ENCODE measurements at places on chromosomes 7 and 10.

DNA sequence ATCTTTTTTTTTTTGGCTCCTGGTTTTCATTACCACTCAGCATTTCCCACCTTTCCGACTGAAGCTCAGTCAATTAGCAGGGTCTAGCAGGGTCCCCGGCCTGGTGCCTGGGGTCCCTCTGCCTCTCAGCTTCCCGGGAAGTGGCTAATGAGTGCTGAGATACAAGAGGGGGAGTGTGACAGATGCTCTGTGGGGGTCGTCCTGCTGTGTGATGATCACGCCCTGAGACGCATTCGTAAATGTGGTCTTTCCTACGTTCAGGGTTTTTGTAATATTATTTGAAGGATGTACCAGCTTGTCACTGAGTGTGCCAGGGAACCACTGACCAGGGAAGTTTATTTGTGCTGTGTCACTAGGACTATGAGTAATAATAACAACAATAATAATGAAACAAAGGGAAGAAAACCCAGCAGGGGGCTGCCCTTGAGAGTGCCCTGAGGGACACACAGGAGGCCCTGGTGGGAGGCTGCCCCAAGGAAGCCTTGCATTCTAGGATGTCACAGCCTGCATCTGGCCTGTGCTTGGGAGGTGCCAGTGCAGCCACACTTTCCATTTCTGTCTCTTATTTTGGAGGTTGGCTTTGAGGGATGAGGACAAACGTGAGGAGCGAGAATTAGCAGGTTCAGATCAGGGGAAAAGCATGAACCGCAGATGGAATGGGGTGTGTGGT is 337.8 kb downstream of the ADARB2 start:
- no peak for DNase-seq

GRCh38 chr10:101014230-101014884 is 14.7 kb downstream of the LZTS2 start:
- DNase-seq: no peak

GRCh38 chr7:98420966-98421612 is 20.2 kb upstream of the BAIAP2L1 start:
- no peak for DNase-seq

DNA sequence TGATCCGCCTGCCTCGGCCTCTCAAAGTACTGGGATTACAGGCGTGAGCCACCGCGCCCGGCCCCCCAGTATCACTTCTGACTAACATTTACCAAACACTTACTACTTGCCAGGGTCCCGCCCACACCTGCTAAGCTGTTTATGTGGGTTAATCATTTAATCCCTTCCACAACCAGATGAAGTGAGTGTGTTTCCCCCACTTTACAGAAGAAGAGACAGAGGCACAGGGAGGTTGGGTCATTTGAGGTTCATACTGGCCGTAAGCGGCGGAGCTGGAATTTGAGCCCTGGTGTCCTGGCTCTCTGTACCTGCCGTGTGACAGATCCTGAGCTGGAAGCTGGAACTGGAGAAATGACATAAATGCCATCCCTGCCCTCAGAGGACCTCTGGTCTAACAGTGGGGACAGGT is 15.1 kb upstream of the VPS37D start:
- no peak for DNase-seq

GRCh38 chr7:30255064-30255769 is 29.2 kb upstream of the ZNRF2 start:
- no peak for DNase-seq

- DNase-seq: no peak
Observed at GRCh38 chr10:55782181-55782580, 578.9 kb downstream of the ZWINT start.

GRCh38 chr7:94418851-94419250 is 24.2 kb downstream of the COL1A2 start:
- DNase-seq: no peak

DNA sequence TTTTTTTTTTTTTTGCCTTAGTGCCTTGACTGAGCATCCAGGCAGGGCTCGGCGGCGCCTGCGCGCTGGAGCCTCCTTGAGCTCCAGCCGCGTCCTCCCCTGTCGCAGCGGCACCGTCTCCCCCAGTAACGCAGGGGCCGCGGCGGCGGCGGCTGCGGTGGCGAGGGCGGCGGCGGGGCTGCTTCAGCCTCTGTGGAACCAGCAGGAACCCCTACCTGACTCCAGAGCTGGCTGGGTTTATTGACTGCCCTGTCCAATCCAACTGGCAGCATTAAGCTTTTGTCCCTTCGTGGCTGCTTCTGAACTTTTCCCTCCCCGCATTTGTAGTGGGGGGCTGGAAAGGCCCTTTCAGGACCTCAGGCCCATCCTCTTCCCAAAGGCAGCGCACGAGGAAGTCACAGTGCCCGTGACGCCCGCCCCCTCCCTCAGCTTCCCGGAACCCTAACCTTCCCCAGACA is at the start of gene GPR85:
Gene GPR85 (minus strand): TSS at position 397 of the 458 bp plus-strand sequence. CDS start 2,106 bp downstream, outside the sequence.
- no peak for DNase-seq

GRCh38 chr10:118781541-118781940 is 26.8 kb upstream of the CACUL1 start:
- DNase-seq: no peak

GRCh38 chr10:117886766-117887165 is 160.0 kb downstream of the RAB11FIP2 start:
- no peak for DNase-seq

- no peak for DNase-seq
Observed at GRCh38 chr7:80807166-80807900, 111.5 kb downstream of the SEMA3C start.

DNA sequence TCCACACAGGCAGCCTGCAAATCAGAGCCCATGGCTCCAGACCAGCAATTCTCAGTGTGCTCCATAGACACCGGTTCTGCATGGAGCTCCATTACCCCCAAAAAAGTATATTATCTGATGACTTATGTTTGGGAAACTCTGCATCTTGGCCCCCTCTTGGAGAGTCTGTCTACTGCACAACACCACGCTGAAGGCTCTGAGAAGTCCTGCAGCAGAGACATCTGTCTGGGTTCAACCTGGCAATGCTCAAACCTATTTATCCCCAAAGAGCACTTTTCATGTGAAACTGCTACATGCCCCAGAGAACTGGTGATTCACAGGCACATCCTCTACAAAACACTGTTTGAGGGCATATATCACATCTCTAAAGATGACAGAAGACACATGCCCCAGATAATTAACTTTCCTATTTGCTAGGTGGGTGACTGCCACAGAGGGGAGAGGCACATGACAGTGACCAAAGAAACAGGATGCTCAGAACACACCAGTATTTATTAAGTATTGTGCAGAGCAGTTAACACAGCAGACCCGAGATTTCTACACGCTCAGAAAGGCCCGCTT is 83.8 kb downstream of the DLG5 start:
- DNase-seq: no peak

DNA sequence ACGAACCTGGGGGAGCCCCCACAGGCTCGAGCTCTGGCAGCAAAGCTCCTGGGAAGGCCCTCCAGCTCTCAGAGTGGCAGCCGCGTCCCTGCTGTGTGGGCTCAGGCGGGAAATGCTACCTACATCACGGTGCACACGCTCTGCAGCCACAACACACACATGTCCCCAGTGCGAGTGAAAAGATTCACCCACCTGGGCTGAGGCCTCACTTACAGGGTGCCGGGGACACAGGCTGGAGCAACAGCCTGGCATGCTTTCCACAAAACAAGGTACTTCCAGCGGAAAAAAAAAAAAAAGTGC is 410.4 kb upstream of the FOXK1 start:
- DNase-seq: no peak

GRCh38 chr7:46229409-46229808 is 308.3 kb upstream of the IGFBP3 start:
- DNase-seq: no peak

GRCh38 chr10:74748468-74749031 is 77.8 kb upstream of the KAT6B start:
- no peak for DNase-seq

GRCh38 chr7:1611708-1612241 is 41.9 kb upstream of the PSMG3 start:
- DNase-seq: no peak

DNA sequence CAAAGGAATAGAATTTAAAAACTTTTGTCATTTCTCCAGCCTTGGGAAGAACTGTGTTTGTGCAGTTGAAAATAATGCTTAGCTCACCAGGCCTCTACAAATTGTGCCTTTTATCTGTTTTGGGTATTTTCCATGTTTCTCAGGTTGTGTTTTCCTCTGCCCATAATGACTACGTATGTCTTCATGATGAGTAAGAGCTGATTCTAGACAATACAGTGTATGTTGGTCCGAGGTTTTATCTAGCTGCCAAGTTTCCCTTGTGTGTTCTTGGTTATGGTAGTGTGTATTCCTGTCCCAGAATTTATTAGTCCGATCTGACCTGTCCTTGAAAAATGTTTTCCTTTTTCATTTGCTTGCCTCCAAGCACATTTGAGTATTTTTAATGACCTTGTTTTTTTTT is 83.7 kb upstream of the GLCCI1 start:
- DNase-seq: no peak

GRCh38 chr10:43294892-43295291 is 28.0 kb upstream of the RASGEF1A start:
- DNase-seq: no peak

- DNase-seq: no peak
Observed at GRCh38 chr10:78779339-78779955, 289.3 kb upstream of the ZMIZ1 start.

DNA sequence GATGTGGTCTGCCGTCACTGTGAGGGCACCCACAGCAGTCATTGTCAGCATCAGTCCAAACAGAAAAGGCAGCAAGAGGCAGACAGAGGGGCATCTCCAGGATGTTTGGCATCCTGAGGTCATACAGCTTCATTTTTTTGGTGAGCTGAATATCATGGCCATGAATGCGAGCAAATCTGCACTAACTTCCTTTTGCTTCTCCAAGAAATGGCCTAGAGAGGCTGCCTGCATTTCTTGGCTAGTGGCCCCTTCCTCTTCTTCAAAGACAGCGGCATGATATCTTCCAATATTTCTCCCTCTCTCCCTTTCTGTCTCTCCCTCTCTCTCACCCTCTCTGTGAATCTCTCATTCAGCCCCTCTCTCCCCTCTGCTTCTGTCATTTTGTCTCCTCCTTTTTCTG is 24.8 kb downstream of the FKBP6 start:
- no peak for DNase-seq

DNA sequence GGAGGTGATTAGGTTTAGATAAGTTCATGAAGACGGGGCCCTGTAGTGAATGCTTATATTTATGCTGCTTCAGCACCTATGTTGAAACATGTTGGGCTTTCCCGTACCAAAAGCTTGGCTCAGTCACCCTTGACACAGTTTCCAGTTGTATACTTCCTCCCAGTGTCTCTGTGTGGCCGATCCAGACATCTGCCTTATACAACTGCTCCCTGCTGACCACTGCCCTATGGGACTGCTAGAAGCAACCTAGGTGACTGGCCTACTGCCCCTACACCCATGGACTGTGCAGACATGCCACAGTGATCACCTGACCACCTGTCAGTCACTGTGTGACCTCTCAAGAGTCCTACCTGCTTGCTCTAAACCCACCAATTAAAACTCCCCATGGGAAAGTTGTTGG is 22.6 kb upstream of the TSPAN13 start:
- no peak for DNase-seq

DNA sequence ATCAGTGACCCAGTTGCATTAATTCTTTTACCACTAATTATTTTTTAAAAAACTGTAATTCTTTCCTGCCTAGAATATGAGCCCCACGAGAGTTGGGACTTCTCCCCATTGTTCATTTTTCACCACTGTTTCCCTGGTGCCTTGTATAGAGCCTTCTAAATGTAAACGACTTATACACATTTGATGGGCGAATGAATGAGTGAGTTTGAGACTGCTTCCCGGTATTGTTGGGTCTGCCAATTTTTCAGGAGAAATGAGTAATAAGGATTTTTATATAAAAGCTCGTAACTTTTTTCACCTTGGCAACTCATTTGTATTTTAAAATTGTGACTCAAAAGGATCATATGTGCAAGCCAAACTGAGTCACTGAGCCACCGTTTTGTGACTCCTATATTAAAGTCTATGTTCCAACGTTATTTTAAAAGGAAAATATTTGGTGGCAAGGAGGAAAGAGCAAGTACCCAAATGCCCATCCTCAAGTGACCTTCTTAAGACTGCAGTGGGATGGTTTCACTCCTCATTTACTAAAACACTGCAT is 621.3 kb downstream of the KCNMA1 start:
- no peak for DNase-seq

DNA sequence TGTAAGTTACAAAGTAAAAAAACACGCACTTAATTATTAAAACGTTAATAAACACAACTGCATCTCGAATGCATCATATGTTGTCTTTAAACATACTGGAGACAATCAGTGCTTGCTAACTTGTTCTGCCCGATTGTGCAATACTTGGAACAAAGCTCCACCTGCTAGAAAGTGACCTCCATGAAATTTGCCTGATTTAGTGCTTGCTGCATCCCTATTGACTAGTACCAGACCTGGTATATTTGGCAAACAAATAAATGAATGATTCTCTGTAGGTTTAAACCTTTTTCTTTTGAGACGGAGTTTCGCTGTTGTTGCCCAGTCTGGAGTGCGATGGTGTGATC is 6.2 kb downstream of the BZW2 start:
- no peak for DNase-seq

GRCh38 chr10:2076528-2076927 is 339.2 kb upstream of the ADARB2 start:
- DNase-seq: no peak

DNA sequence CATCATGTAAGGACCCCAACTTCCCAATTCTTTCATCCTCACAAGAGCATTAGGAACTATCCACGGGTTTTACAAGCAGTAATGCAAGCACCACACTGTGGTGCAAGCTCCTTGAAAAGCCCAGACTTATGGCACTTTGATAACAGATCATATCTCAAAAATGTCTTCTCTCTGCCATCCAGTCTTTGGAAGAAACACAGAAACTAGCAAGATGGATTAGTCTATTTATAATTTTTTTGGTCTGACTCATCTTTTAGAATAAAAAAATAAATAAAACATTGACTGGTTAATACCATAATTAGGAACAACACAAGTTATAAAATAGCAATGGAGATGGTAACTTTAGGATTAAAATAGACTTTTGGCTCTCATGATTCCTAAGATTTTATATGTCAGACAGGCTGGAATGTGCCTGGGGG is 49.0 kb upstream of the CALD1 start:
- no peak for DNase-seq

DNA sequence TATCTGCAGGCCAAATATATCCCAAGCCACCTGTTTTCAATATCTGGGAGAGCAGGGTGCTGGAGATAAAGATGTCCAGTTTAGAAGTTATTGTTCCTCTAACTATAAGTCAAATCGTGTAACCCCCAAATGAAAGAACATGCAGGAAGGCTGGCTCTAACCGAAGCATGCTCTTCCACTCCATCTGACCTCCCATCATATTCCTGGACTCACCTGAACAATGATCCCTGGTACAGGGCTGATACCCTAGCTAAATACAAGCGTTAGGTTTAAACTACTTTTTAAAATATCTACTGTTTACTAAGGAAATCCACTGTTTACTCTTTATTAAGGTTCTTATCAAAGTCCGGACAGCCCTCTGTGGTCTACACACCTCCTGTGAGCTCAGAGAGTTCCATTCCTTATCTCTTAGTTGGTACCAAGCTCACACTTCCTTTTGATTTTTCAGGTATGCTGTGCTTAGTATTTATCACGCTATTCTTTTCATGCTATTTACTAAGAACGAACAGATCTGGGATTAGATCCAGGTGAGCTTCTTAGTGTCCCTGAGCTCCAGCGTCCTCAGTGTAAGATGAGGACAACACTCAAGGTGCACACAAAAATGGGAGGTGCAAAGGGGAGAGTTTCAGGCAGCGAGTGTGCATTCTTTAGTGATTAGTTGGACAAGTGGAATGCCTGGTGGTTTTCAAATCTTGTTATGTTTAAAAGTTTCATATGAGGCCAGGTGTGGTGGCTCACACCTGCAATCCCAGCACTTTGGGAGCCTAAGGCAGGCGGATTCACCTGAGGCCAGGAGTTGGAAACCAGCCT is 23.6 kb upstream of the COBL start:
- DNase-seq: no peak

Measured in SIG-M5 (cell line).